Cerebellum (tissue), 4 donors: ENCODE measurements at places on chromosomes 13 and 19. TPM values are rescaled to one million over a fixed set of nuclear protein-coding genes. Genes with fewer than 3 reads are reported as not detected.

The TMED1 gene
- total RNA-seq: 8.0 TPM

DNA sequence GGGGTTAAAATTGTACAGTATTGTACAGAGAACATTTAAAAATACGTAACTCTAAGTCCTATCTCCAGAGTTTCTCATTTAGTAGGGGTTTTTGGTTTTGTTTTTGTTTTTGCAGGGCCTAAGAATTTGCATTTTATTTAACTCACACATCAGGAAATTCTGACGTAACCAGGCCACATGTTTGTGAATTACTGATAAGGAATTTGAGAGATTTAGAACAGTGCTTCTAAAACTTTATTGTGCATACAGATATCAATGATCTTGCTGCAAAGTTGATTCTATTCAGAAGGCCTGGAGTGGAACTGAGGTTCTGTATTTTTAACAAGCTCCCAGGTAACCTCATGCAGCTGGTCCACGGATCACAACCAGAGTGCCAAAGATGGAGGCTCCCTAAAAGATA lies 49.3 kb downstream of the LIG4 start:
- no peak for DNase-seq

- no peak for DNase-seq
These were observed 56.0 kb downstream of the STK24 start for GRCh38 chr13:98520674-98521449.

GRCh38 chr13:80303225-80303811 lies 37.6 kb downstream of the SPRY2 start:
- DNase-seq: no peak

DNA sequence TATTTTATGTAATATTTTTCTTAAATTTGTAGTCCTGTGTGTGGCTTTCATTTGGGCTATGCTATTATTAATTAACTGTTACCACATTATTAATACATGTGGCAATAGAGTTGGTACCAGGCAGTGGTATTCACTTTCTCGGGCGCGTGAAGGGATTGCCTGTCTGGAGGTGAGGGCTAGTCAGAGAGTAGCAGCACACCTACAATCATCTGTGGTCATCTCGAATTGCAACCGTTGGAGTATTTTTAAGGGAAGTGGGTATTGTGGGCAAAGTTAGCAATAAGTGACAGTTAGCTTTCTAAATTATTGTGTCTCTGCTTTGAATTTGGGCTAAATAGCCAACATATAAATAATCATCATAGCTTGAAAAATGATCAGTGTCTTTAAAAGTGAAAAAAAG lies 20.0 kb upstream of the GPR18 start:
- DNase-seq: no peak

GRCh38 chr19:3818466-3818865 lies 32.3 kb upstream of the MATK start:
- DNase-seq: no peak

GRCh38 chr19:31943191-31943661 lies 402.2 kb upstream of the ZNF507 start:
- no peak for DNase-seq

DNA sequence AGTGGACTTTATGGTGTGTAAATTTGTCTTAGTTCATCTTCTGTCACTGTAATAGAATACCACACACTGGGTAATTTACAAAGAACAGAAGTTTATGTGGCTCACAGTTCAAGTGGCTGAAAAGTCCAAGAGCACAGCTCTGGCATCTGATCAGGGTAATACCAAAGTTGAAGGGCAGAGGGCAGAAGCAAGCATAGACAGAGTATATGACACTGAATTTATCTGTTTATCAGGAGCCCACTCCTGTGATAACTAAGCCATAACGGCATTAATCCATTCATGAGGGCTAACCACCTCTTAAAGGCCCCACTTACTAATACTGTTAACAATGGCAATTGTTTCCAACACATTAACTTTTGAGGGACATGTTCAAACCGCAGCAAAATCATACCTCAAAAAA lies 4.0 kb upstream of the RFXAP start:
- no peak for DNase-seq
